Panc1 (cell line): ENCODE measurements at places on chromosomes 3 and 15.
A peak's percentile ranks its signal among the peaks of the same experiment; 100 is the strongest.

DNA sequence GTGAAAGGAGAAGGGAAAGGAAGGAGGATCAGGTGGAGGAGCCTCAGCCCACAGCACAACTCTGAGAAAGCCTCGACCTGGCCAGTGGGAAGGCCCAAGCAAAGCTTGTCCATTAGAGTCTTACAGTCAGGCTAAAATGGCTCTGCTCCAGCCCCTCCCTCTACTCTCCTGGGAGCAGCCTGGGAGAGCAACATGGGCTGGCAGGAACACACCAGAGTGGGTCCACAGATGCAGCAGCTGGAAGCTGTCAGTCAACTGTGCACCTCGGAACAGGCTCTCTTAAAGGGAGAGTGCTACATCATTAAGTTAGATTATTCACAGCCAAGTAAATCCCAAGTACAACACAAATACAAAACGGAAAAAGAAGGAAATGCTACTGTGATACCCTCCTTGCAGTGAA, 98.0 kb upstream of the LIMD1 start:
- no peak for DNase-seq

DNA sequence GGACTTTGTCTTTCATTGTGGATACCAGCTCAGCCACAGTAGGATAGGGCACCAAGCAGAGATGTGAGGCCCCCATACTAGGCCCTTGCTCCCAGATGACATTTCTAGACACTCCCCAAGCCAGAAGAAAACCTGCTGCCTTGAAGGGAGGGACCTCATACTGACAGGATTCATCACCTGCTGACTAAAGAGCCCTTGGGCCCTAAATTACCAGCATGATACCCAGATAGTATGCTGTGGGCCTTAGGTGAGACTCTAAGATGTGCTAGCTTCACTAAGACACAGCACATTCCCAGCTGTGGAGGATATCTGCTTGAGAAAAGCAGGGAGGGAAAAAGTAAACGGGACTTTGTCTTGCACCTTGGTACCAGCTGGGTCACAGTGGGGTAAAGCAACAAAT, 324.0 kb downstream of the TBL1XR1 start:
- DNase-seq, result no peak

- peak; percentile 32 for DNase-seq
Measured at GRCh38 chr15:58182460-58183163, 44.4 kb downstream of the AQP9 start.

DNA sequence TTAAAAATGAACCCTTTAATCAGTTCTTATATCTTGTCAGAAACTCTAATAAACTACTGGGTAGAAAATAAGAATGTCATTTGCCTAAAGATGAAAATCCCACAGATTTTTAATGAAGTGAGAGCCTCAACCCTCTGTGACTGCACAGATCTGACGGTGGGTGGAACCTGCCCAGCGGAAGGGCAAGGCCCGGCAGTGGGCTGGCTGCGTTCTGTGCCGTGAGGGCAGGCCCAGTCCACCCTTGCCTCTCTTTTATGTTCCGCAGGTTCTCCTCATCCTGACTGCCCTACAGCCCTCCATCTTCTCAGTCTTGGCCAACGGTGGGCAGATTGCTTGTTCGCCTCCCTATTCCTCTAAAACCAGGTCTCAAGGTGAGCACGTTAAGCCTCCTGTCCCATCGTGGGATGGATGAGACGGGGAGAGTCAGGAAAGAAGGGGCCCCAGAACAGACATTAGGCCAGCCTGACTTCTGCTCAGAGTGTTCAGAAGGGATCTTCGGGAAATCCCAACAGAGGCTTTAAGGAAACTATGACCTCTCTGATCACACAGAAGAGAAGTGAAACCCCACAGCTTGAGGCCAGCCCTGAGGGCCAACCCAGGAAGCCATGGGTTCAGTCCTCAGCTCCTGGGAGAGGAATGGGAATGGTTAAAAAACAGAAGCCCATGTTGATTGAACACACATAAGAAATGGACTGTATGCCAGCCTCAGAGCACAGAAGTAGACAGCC, 16.0 kb downstream of the SLC51A start:
- no peak for DNase-seq

GRCh38 chr15:88019656-88020055, 236.9 kb downstream of the NTRK3 start:
- DNase-seq, result no peak

GRCh38 chr15:36793205-36793873, 213.9 kb downstream of the CDIN1 start:
- DNase-seq, result no peak

- DNase-seq, result no peak
Measured at GRCh38 chr15:66740802-66741201, 38.8 kb downstream of the SMAD6 start.

DNA sequence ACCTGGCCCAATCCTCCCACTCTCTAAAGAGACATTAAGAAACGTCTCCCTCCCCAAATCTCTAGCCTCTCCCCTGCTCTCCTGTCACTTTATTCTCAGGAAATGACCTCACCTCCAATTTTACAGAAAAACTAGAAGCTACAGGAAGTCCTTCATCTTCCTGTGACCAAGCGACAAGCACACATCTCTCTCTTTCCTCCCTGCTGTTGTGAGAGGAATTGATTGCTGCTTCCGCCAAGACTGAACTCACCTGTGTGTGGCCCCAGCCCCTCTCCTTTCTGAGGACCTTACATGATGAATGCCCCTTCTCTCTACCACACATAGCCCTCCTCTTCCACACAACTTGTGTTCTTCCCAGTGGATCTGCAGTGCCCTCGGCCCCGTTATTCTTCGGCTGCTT, 18.2 kb downstream of the DNAJB8 start:
- DNase-seq, result no peak

DNA sequence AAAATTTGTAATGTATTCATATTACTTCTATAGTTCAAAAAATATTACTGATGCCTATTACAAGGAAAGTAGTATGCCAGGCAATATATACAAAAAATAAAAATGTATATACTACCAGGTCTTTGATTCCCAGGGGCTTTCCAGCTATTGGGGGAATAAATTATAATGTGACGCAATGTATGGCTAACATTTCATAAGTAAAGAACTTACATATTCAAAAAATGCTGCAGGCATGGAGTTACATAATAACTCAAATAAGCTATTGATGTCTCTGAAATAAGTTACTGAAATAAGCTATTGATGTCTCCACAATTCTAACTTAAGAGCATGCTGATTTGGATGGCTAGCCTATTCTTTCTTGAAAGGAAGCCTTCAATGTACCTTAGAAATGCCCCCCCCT, 30.2 kb downstream of the MCCC1 start:
- no peak for DNase-seq

DNA sequence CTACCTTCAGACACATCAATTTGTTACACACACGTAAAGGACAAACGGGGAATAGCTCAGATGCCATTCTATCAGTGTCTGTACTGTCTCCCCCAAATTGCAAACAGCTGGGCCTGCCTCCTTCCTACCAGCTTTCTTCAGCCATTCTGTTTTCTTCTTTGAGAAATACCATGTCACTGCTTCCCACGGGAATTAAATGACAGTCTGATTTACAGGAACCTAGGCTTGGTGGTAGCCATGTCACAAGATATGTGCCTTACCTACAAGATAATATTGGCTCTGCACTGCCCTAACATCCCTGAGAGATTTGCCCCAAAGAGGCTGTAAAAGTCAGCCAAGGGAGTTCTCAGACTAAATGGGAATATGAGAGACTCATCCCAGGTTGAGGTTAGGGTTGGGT, 308.3 kb downstream of the LRTM1 start:
- no peak for DNase-seq

GRCh38 chr15:33115191-33115861, 79.2 kb downstream of the FMN1 start:
- no peak for DNase-seq

DNA sequence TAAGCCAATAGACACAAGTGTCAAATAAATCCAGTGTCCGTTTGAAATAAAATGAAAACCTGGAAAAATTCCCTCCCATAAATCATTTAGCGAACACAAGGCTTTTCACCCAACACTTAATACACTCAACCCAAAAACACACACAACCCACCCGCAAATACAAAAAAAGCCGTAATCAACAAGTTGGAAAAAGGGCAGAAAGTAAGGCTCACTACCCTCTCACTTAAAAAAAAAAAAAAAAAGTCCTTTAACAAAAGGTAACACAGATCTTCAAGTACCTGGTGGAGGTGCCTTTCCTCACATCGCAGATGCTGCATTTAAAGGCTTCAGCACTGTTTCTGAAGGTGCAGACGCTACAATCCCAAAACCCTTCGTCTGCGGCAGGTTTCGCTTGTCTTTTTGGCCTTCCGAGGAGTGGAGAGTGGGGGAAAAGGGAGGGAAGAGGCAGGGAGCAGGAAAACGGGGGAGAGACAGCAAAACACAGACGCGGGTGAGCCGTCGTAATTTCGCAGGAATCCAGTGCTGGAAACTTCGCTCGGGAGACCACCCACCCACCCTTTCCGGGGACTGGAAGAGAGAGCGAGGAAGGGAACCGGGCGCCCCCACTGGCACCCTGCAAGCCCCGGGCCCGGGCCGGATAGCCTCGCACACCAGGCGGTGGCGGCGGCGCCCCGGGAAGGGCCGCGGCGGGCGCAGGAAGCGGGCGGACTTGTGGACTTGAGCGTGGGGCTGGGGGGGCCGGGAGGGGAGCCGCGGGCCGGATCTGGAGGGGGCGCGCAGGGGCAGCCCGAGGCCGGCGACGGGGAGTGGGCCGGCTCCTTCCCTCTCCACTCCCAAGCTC, 401.8 kb downstream of the SHQ1 start:
- DNase-seq, result no peak

GRCh38 chr3:151439652-151440125, 21.2 kb downstream of the IGSF10 start:
- peak; percentile 69 for DNase-seq

DNA sequence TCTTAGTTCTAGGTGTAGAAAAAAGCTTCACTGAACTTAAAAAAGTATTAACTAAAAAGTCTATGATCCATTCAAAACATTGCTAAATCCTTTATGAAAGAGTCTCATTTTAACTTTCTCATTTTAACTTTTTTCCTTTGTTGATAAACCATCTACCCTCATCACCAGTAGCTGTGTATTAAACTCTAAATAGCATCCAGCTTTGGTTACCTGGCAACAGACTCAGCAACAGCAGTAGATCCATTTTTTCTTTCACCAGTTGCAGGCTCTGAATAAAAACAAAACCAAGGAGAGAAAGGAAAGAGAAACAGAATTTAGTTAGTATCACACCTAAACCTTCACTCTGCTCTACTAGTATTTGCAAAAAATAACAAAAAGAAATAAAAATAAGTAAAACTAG, 51.6 kb downstream of the TP53BP1 start:
- no peak for DNase-seq

GRCh38 chr3:130428871-130429712, 83.6 kb downstream of the COL6A5 start:
- DNase-seq, result no peak

DNA sequence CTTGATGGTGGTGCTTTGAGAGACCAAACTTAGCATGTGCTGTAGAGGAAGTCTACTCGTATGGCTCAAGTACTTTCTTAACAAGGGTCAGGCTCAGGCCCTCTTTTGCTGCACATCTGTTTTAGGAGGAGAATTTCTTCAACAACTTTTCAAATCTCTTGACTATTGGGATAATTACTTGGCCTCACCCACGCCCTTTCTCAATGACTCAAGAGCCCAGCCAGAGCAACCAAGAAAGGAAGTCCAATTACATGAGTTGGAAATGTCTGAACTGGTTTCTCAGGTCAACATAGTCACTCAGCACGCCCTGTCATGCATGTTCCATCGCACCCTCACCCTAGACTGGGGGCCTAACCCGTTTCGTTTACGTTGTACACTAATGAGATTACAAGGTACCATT, 44.8 kb upstream of the UMPS start:
- no peak for DNase-seq

DNA sequence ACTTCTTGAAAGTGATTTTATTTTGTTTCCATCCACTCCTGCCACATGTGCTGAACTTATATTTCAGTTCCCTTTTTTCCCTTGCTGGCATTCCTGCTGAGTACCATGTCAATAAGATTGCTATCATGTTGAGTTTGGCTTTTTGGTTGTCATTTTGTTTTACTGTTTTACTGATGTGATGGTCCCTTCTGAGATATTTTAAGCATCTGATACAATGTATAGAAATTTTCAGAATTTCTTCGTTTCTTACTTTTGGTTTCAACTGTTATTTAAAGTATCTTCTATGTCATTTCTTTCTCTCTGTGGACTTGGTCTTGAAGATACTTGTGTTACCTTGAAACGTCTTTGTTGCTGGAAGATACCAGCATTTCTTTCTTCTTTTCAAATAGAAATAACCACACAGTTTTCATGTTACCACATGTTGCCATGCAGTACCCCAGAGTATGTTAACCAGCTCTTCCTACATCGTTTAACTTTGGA, 14.1 kb downstream of the SIDT1 start:
- no peak for DNase-seq

GRCh38 chr15:88440021-88440420, 27.2 kb downstream of the MRPL46 start:
- no peak for DNase-seq

DNA sequence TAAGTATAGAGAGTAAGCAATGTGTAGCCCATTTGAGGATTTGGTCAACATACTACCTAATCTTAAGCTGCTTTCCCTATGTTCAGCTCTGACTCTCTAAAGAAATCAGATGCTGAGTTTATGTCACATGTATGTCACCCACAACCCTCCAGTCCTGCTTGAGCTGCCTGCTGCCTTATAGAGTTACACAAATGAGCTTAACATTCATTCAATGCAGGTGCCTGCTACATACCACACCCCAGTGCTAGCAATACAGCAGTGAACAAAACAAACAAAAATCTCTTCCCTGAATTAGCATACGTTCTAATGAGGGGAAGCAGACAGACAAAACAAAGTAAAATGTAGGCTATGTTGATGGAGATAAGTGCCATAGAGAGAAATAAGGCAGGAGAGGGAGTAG, 93.0 kb downstream of the HHLA2 start:
- no peak for DNase-seq

GRCh38 chr15:67595572-67595971, 53.1 kb downstream of the MAP2K5 start:
- DNase-seq, result no peak
